ENCODE measurements at places on chromosomes 11 and 22. TPM values are rescaled to one million over a fixed set of nuclear protein-coding genes. Genes with fewer than 3 reads are reported as not detected.

Gene AMPD3
- 45.9 TPM for total RNA-seq

DNA sequence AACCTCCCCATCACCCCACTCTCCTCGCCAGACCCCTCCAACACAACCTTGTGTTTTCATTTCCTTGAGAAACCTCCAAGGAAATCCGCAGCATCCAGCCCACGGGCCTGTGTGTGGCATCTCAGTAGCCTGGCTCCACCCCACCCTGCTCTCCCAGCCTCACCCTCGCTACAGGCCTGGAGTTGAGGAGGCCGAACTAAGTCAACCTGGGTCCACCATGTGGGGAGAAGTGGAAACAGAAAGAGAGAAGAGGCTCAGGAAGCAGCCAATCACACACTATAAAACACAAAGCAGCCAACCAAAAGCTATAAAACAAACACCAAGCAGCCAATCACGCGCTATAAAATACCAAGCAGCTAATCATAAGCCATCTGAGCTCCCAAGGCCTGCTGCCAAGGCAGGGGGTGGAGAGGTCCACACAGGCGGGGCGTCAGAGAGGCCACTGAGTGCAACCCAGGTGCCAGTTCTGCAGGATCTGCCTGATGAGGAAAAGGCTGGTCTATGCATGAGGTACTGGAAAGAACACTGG is 72.0 kb downstream of the MICAL3 start:
- no peak overlapping the region for H3K27ac ChIP-seq
- H3K27me3 ChIP-seq = no peaks in the 10 kb centered on the region
- no peaks in the 10 kb centered on the region for H3K36me3 ChIP-seq
- DNase-seq = no peak
- no peak overlapping the region for H3K4me3 ChIP-seq

DNA sequence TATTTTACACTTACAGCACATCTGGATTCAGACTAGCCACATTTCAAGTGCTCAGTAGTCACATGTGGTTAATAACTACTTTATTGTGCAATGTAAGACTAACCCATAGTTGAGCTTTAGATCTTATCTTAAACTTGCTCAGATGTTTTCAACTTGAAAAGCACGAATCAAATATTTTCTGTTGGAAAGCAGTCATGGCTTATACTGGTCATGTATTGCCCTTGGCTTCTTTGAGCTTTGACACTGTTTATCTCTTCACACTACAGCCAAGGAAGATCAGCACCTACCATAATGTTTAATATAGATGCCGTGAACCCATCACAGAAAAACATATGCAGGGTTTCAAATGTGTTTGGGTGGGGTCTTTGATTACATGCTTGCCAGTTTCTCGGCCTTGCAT is 4.4 kb downstream of the RBX1 start:
- no peak for DNase-seq
- peaks cover 18% of the 10 kb centered on the region for H3K36me3 ChIP-seq
- H3K27me3 ChIP-seq = no peaks in the 10 kb centered on the region
- no peak overlapping the region for H3K27ac ChIP-seq

DNA sequence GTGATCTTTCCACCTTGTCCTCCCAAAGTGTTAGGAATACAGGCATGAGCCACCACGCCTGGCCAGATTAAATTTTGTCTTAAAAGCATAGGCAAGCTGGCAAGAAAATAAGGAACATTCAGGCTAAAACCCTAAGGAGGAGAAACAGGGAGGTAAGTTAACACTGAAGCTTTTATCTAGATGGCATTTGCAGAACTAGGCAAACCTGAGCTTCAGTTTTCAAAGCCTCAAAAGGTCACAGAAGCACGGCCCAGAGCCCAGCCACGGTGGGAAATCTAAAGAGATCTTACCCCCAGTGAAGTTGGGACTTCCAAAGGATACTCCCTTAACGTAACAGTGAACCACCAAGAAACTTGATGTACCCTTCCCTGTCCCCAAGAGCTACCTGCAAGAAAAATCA is 28.4 kb downstream of the PC start:
- no peak for DNase-seq
- no peak overlapping the region for H3K27ac ChIP-seq
- no peaks in the 10 kb centered on the region for H3K27me3 ChIP-seq
- no peak overlapping the region for H3K4me3 ChIP-seq
- H3K36me3 ChIP-seq = no peaks in the 10 kb centered on the region
- H3K4me1 ChIP-seq = no peaks in the 10 kb centered on the region

DNA sequence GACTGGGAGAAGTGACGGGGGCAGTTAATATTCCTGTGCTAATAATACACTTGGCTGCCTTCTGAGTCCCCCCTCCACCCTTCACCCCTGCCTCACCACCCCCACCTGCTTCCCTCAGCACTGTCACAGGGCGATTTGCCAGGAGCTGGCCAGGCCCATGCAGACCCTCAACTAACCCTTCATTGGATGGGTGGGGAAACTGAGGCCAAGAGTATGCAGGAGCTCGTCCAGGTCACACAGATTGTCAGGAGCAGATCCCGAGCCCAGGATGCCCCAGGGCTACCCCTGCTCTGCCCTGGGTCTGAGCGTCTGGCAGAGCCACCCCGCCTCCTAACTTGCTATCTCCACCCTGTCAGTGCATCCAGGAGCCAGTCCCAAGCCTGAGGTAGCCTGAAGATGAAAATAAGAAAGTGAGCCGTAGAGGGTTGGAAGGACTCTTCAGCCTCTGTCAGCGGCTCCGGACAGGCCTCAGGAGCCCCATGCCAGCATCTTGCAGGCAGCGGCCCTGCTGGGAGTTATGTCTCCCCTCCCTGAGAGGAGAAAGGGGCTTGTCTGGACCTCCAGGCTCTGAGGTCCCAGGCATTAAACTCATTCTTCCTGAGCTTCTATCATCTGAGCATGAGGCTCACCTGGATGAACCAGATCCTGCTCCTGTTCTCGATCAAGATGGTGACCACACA is 6.2 kb downstream of the TPBGL start:
- no peak overlapping the region for H3K4me3 ChIP-seq
- H3K27me3 ChIP-seq = no peaks in the 10 kb centered on the region
- H3K27ac ChIP-seq = no peak overlapping the region
- H3K36me3 ChIP-seq = no peaks in the 10 kb centered on the region

DNA sequence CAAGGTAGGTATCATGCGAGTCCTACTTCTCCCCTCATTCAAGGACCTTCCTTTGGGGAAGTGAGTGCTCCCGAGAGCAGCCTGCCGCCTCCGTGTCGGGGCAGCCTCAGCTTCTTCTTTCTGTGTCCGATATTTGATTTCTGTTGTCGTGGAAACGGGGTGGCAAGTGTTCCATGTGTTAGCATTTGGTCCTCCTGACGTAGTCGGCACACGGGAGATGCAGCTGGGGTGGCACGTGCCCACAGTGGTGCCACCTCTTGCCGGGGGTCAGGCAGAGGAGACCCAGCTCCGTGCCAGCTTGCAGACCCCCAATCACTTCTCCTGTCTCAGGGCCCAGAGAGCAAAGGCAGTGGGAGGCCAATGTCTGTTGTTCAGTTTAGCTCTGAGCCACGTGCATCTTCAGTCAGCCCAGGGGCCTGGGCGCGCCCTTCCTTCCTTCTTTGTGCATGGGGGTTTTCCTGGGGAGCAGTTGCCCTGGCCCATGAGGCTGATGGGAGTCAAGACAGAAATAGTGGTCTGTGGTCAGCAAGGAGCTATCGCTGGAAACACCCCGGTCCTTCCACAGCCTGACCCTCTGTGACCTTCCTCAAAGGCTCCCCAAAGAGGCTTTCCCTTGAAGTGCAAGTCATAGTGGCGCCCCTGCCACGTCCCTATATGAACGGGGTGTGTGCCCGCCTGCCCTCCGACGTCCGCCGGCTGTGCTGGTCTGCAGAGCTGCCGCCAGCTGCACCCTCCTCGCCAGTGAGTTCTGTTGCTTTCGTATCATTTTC is 44.5 kb downstream of the PARVB start:
- DNase-seq = no peak
- H3K4me3 ChIP-seq = no peak overlapping the region
- H3K36me3 ChIP-seq = no peaks in the 10 kb centered on the region
- H3K27ac ChIP-seq = no peak overlapping the region
- no peaks in the 10 kb centered on the region for H3K27me3 ChIP-seq

Gene PHLDA2
- total RNA-seq = 8.7 TPM

GRCh38 chr11:112526699-112527416 is 266.2 kb upstream of the PLET1 start:
- peaks cover 21% of the 10 kb centered on the region for H3K4me1 ChIP-seq
- no peak overlapping the region for H3K4me3 ChIP-seq
- no peaks in the 10 kb centered on the region for H3K27me3 ChIP-seq
- H3K36me3 ChIP-seq = no peaks in the 10 kb centered on the region
- DNase-seq = no peak
- no peak overlapping the region for H3K27ac ChIP-seq

GRCh38 chr11:6225896-6226295 is 8.5 kb downstream of the FHIP1B start:
- peak overlapping the region; percentile 19 for H3K27ac ChIP-seq
- no peaks in the 10 kb centered on the region for H3K27me3 ChIP-seq
- peaks cover 18% of the 10 kb centered on the region for H3K4me1 ChIP-seq
- H3K4me3 ChIP-seq = no peak overlapping the region

Gene DUSP8
- total RNA-seq = 0.36 TPM

DNA sequence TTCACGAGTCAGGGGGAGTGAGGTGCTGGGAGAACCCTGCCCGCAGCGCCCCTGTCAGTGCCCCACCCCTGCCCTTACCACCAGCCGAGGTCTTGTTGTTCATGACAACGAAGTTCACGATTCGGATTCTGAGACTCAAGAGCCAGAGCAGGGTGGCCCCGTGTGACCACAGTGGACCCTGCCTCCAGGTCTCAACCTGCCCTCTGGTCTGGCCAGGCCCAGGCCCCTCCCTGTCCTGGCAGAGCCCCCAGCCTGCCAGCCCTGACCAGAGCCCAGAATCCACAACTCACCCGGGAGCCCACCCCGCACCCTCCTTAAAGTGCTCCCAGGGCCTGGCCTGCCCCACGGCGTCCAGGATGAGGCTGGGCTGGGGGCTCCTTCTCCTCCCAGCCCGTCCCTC is 9.9 kb downstream of the ANO9 start:
- H3K27me3 ChIP-seq = no peaks in the 10 kb centered on the region
- no peaks in the 10 kb centered on the region for H3K4me1 ChIP-seq
- H3K27ac ChIP-seq = no peak overlapping the region
- no peaks in the 10 kb centered on the region for H3K36me3 ChIP-seq

DNA sequence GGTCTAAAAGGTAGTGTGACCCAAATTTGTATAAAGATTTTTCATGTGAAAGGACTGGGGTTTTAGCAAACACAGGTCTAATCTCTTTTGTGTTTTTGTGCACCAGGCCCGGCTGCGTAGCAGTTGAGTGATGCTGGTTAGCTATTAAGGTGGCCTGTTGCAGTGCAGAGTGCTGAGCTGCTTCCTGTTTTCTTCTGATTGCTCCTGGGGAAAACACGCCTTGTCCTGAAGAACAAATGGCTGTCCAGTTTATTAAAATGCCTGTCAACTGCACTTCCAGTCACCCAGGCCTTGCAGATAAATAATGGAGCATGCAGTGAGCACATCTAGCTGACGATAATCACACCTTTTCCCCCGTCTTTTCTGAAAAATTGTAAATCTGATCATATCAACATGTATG is 1.8 kb downstream of the SRSF8 start:
- peak; percentile 96 for DNase-seq
- H3K4me3 ChIP-seq = no peak overlapping the region
- no peak overlapping the region for H3K27ac ChIP-seq
- no peaks in the 10 kb centered on the region for H3K36me3 ChIP-seq

Gene TMEM9B
- 53.3 TPM for total RNA-seq

Gene OR2AG1
- not detected for total RNA-seq

- no peaks in the 10 kb centered on the region for H3K36me3 ChIP-seq
- no peak for DNase-seq
- H3K4me1 ChIP-seq = no peaks in the 10 kb centered on the region
- H3K4me3 ChIP-seq = no peak overlapping the region
- H3K27me3 ChIP-seq = peaks cover 6% of the 10 kb centered on the region
Observed at GRCh38 chr11:116482716-116483115, 290.1 kb downstream of the BUD13 start.

- no peak for DNase-seq
- no peak overlapping the region for H3K4me3 ChIP-seq
- no peaks in the 10 kb centered on the region for H3K27me3 ChIP-seq
Observed at GRCh38 chr11:59847626-59848025, 2.3 kb upstream of the CBLIF start.

GRCh38 chr11:73426219-73426850 is 50.1 kb downstream of the RELT start:
- H3K4me3 ChIP-seq = no peak overlapping the region
- no peaks in the 10 kb centered on the region for H3K4me1 ChIP-seq
- no peak overlapping the region for H3K27ac ChIP-seq

GRCh38 chr11:27060816-27061460 is 20.3 kb downstream of the BBOX1 start:
- H3K36me3 ChIP-seq = no peaks in the 10 kb centered on the region
- no peak for DNase-seq
- no peaks in the 10 kb centered on the region for H3K27me3 ChIP-seq

Gene ART5
- total RNA-seq = not detected

Gene XKR3
- total RNA-seq = not detected

Gene MISFA
- 13.6 TPM for total RNA-seq

Gene OR6A2
- not detected for total RNA-seq

- H3K4me3 ChIP-seq = no peak overlapping the region
- H3K27me3 ChIP-seq = no peaks in the 10 kb centered on the region
- H3K27ac ChIP-seq = no peak overlapping the region
- H3K4me1 ChIP-seq = no peaks in the 10 kb centered on the region
Observed at GRCh38 chr22:22877523-22878210, 9.9 kb upstream of the IGLL5 start.

Gene NCAM1
- total RNA-seq = 178 TPM

DNA sequence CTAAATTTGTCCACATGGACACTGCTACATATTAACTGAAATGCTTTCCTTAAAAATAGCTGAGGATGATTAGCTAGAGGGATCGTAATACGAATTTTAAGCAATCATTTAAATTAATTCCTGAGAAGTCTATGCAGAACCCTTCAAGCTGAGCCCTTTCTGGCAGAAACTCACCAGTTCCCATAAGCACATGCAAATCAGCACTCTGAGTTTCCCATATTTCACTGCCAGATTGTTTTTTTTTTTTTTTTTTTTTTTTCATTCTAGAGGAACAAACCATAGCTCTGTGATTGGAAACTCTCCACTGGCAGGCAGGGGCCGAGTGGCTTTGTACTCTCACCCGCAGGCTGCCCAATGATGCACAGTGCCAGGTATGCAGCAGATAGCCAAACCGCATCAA is 145.6 kb downstream of the EFCAB6 start:
- no peak overlapping the region for H3K4me3 ChIP-seq
- no peak for DNase-seq
- H3K27me3 ChIP-seq = no peaks in the 10 kb centered on the region
- H3K27ac ChIP-seq = no peak overlapping the region
- H3K4me1 ChIP-seq = no peaks in the 10 kb centered on the region

GRCh38 chr22:46833228-46833627 is 70.8 kb downstream of the TBC1D22A start:
- DNase-seq = no peak
- no peaks in the 10 kb centered on the region for H3K36me3 ChIP-seq
- no peak overlapping the region for H3K4me3 ChIP-seq
- H3K27ac ChIP-seq = peak overlapping the region; percentile 32
- H3K27me3 ChIP-seq = no peaks in the 10 kb centered on the region
- peaks cover 31% of the 10 kb centered on the region for H3K4me1 ChIP-seq

- H3K27ac ChIP-seq = no peak overlapping the region
- DNase-seq = no peak
- H3K4me1 ChIP-seq = peaks cover 19% of the 10 kb centered on the region
Observed at GRCh38 chr11:72244361-72245262, 636 bp upstream of the PHOX2A start.

Measured in adrenal gland (tissue), 19 donors.